ENCODE measurements at places on chromosomes 3 and 15.

GRCh38 chr15:22786868-22787698 lies 639 bp downstream of the NIPA1 start:
- peak; percentile 26 for DNase-seq

DNA sequence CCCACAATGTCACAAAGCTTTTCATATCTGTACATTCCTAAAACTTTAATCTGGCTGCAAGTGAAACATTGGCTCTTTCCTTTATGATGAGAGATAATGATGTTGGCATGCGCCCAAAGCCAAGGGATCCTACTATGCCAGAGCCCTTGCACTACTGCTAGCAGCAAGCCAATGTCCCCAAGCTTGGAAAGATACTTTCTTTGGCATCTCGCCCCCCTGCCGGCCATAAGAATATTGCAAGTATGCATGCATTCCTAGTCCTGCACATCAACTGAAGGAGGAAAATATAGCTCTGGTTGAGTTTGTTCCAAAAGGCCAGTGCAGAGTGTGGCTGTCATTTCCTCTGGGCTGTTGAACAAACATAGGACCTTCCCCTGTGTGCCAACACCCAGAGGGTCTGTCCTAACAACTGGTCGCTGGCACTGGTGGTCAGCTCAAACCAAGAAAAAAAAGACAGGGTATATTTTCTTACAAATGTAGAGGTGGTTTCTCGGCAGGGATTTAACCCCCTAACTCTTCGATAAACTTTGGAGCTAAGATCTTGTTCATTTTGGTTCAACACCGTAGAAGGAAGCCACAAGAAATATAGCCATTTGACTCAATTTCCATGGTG lies 120.9 kb upstream of the ZBED2 start:
- no peak for DNase-seq

DNA sequence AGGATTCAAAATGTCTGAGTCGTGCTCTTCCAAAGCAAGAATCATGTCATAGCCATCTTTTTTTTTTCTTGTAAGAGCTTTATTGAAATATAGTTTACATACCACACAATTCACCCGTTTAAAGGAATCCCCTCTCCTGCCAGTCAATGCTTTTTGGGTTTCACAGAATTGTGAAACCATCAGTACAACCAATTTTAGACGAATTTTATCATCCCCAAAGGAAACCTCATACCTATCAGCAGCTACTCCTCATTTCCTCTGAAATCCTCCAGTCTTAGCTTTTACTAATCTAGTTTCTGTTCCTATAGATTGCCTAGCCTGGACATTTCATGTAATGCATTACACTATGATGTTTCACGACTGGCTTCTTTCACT lies 39.6 kb downstream of the ADIPOQ start:
- DNase-seq: no peak

GRCh38 chr3:181683563-181683962 lies 28.2 kb upstream of the SOX2 start:
- no peak for DNase-seq

- no peak for DNase-seq
These were observed 74.7 kb downstream of the ZNF148 start for GRCh38 chr3:125300416-125300815.

DNA sequence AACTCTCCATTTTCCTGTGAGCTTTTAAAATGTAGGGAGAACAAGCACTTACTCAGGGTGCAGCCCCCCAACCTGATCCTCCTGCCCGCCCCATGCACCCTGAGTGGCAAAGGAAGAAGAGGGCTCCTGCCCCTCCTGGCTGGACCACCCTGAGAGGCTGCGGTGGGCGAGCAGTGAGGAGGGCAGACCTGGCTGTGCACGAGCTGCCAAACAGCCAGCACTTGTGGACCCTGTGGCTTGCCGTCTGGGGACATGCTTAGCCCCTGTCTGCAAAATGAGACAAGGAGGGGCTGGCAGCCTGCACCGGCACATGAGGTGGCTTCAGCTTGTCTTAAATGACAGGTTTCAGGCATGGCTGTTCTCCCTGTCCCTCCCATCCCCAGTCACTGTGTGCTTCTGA lies 18.6 kb downstream of the ATP10A start:
- no peak for DNase-seq

DNA sequence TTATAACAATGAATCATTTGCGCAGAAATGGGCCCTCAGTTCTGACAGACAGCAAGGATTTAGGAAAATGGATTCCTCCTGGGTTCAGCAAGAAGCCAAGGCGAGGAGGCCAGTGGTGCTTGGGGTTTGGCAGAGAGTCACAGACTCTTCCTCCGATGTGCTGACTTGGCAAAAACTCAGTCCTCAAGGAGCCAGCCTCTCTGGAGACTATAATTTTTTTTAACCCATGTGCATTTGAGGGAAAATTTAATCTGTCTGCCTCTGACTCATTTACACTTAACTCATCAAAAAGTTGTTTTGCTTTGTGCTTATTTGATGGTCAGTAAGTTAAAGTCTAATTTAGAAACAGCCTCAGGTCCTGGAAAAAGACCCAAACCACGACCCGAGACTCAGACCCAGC lies 34.2 kb upstream of the SLC24A5 start:
- no peak for DNase-seq

DNA sequence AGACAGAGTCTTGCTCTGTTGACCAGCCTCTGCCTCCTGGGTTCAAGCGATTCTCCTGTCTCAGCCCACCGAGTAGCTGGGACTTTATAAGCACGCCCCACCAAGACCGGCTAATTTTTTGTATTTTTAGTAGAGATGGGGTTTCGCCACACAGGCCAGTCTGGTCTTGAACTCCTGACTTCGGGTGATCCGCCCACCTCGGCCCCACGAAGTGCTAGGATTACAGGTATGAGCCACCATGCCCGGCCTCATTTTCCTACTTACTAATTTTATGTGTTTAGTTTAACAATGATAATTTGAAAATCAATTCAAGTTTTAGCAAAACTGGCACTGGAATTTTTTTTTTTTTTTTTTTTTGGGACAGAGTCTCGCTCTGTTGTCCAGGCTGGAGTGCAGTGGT lies 336.5 kb downstream of the LPP start:
- no peak for DNase-seq

DNA sequence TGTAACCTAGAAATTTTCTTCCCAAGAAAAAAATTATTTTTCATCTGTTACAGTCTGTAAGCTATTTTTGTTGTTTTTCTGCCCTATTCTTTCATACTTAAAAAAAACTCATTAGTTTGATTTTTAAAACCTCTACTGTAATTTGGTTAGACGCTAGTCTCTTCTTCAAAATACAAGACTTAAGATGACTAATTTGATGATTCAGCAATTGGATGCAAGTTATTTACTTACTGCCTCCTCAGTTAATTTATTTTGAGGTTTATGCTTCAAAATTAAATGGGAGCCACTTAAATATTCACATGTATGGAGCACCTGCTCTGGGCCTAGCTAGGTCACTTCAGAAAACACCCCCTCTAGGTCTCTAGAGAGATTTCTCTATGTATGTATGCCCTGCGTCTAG lies 132.4 kb downstream of the IQCH start:
- DNase-seq: no peak

GRCh38 chr15:81098861-81099651 lies 35.0 kb upstream of the CFAP161 start:
- no peak for DNase-seq

GRCh38 chr15:48190932-48191573 lies 412 bp upstream of the CTXN2 start:
- peak; percentile 15 for DNase-seq

- no peak for DNase-seq
These were observed 108.4 kb downstream of the MINAR1 start for GRCh38 chr15:79540551-79540950.

- no peak for DNase-seq
These were observed 1.2 kb upstream of the HYAL1 start for GRCh38 chr3:50304601-50305000.

GRCh38 chr15:84570164-84570735 lies 30.6 kb upstream of the ZSCAN2 start:
- peak; percentile 53 for DNase-seq

DNA sequence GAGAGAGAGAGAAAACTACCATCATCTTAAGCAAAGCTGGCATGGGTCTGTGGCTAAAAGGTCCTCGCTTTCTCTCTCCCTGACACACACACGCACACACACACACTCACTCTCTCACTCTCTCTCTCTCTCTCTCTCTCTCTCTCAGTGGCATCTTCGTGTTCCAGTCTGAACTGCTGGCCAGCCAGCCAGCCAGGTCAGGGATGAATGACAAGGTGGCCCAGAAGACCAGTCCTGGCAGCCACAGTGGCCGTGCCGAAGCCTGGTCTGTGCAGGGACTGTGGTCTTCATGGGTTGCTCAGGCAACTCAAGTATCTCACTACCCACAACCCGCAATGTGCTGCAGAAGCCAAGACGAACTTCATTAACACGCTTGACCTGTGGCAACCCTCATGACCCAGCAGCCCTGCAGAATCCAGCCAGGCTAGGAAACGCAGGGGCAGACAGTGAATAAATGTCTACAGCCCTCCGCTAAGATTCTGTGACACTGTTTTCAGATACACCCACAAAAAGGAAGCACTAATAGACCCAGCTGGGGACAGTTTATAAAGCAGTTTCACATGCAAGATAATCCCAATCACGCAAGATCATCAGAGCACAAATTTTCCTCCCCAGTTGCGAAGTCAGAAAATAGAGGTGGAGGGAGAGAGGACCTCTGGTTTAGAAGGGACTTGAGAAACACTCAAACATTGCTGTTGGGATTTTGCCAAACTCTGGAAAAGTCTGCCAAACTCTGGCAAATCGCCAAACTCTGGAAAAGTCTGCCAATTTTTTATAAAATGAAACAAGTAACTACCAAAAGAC lies 66.4 kb downstream of the XXYLT1 start:
- DNase-seq: no peak

GRCh38 chr3:169895072-169895471 lies 16.3 kb upstream of the SAMD7 start:
- no peak for DNase-seq

DNA sequence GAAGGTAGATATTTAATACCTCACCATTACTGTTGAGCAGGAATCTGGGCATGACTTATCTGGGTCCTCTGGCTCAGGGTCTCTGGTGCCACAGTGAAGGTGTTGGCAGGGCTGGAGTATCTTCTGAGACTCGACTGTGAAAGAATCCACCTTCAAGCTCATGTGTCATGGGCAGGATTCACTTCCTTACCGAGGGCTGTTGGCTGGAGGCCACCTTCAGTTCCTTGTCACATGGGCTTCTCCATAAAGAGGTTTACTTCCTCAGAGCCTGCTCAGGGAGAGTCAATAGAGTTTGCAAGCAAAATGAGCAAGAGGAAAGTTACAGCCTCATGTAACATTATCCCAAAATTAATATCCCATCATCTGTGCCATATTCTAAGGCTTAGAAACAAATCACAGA lies 459.5 kb downstream of the NR2F2 start:
- DNase-seq: no peak

DNA sequence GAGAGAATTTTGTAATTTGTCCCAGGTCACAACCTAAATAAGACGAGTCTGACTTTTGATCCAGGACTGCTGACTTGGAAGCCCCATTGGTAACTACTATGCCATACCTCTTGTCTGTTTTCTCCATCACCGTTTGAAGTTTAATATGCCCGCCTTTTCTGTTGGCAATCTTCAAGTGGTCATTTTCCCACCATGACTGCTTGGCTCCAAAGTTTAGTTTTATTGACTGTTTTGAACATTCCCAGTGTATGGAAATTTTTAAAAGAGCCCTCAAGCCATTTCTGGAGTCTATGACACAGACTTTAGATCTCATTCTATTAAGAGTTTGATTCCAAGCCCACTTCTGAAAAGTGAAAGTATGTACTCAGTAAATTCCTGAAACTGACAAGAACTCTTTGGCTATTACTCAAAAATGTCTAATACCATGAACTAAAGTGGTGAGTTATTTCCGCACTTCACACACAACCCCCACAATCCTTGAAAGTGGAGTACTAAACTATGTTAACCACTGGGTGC lies 136.7 kb upstream of the ADAMTS9 start:
- no peak for DNase-seq

- DNase-seq: peak; percentile 31
These were observed 175.7 kb downstream of the TNIK start for GRCh38 chr3:171284308-171285075.

DNA sequence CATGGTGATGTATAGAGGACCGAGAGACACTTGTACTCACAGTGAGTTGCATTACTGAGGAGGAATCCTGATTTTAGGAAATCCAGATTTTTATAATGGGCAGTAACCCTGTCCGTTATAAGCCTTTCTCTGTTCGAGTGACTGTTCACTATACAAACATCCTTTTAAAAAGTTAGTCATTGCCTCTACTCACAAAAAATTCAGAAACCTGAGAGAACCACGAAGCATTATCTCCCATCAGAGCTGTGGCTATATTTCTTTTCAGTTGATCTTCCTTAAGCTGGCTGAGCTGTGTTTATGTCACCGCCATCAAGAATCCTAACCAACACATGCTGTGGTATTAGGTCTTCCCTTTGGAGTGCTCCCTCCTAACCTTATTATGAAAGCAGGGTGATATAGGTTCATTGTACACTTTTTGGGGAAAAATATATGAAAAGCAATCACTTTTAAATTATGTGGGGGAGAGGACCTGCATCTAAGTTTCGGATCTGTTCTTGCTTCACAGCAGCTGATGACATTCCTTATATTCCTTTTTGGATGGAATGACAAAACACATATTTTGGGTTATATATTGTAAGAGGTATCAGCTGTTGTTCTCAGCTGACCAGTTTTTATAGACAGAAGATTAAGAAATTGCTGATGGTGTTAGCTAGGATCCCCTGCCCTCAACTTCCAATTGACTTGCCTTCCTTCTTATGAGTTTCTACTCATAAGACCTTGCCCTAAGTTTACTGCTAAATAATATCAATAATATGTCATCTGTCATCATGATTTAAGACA lies 465.9 kb upstream of the RASGRP1 start:
- no peak for DNase-seq

DNA sequence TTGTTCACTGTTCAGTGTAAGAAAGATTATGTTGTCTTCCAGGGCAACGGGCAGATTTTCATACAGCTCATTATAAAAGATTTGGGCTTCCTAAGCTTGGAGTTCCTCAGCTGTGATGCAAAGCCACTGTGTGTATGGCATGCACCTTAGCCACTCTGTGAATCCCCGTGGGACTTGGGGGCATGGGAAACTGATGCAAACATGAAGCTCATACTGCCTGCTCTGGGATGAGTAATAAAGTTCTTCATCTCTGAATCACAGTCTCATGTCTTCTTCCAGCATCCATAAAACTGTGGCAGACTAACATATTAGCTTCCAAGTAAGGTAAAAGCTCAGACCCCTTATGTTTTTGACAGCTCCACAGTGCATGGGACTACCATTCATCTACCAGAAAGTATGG lies 154.3 kb upstream of the RORA start:
- no peak for DNase-seq

- DNase-seq: no peak
These were observed 28.5 kb upstream of the SLC6A6 start for GRCh38 chr3:14373753-14374376.

GRCh38 chr3:39707314-39707909 lies 102.0 kb upstream of the MYRIP start:
- no peak for DNase-seq

GRCh38 chr3:77039606-77040171 lies at the start of gene ROBO2:
Gene ROBO2 (plus strand): TSS chr3:77040099. CDS start chr3:77040786, 687 bp downstream.
- no peak for DNase-seq

DNA sequence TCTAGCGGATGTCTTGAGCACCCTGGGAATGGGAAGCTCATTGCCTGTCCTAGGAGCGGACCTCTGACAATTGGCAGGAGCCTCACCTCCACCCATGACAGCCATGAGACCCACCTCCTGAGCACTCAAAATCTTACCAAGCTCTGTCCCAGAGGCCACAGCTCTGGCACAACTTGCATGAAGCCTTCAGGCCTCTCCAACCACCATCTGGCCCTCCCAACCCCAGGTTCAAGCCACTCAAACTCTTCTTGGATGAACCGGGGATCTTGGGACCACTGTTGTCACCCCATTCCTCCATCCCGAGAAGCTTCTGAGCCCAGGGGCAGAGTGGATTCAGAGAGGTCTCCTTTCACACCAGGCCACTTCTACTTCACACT lies 1.5 kb downstream of the VIPR1 start:
- peak; percentile 7 for DNase-seq
